ENCODE measurements at places on chromosomes 6 and 20.

DNA sequence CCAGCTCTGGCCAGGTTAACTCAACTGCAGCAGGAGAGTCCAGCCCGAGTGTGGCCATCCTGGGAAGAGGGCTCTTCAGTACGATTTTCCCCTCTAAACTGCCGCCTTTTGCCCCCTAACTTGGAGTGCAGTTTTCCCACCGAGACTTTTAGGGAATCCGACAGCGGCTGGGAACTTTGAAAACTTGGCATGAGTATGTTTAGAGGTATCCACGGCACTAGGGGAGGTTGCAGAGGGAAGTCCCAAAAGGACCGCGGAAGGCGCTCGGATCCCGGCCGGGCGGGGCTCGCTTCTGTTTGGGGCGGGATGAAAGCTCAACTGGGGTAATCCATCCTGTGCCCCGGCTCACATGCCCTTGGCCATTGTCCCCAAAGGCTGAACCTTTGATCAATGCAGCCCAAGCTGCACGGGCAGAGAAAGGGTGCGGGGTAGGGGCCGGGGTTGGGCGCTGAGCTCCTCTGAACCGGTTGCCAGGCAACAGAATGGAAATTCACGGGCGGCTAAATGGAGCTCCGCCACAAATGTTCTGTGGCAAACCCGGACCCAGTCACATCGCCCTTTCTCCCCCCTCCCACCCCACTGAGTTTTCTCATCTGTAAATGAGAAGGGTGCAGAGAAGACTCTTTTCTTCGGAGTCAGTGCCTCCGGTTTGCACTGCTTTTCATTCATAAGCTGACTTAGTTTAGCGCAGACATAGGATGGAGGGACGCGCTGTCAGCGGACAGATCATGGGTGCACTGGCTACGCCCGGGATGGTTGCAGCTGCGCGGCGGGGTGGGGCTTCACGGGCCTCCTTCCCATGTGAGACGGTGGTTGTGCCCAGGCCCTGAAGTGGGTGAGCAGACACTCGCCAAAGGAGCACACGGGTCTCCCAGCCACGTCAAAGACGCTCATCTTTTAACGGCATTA lies 2.3 kb downstream of the BMP6 start:
- no peak for DNase-seq

DNA sequence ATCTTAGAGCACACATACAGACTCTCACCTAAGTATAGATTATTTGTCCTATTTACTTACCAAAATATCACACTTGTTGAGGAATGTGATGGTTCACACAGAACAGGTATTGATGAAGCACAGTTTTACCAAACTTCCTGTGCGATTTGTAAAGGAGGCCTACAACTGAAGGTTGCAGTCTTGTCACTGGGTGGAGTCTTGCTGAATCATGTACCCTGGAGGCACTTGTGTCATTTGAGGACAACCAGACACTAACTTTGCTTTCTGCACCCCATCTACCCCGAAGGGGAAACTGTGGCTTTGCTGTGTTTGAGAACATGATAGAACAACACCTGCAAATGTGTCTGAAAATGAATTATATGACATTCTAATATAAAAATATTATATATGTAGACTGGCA lies 32.4 kb upstream of the HINT3 start:
- no peak for DNase-seq

DNA sequence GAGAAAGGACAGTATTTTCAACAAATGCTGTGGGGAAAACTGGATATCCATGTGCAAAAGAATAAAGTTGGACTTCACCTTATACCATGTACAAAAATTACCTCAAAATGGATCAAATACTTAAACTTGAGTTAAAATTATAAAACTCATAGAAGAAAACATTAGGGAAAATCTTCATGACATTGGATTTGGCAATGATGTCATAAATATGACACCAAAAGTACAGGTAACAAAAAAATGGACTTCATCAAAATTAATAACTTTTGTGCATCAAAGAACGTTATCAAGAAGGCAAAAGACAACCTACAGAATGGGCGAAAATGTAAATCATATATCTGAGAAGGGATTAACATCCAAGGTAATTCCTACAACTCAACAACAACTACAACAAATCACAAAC lies 355.3 kb upstream of the SOX4 start:
- no peak for DNase-seq

DNA sequence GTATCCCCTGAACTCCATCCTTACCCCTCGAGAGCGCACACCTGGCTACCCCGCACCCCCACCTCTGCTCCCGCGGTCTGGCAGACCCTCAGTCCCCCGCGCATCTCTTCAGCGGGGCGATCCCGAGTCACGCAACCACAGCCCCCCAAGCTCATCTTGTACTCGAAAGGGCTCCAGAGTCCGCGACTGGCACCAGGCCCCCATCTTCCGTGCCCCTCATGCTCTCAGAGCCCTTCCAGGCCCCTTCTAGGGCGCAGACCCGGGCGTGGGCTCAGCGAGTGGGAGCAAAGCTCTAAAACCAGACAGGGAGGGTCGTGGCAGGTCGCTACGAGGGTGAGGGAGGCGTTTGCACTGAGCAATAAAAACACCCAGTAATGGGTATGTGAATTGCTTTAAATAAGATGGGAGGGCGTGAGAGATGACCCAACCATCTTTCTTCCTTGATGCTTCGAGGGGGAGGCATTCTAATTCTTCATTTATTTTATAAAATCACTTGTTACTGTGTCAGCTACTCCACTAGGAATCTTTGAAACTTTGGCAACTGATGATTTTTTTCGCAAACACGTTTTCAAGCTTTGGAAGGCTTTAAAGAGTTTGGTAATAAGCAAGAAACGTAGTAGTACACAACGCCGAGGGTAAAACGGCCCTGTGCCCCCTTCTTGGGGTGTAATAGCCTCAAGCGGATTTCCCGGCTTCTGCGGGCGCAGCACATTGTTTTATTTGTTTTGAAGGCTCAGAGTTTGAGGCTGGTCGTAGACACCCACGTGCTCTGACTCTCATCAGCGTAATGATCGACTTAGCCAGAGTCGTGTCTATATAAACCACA lies 42.6 kb upstream of the SUPT3H start:
- DNase-seq: peak; percentile 53

GRCh38 chr20:63864545-63864977 lies 509 bp upstream of the TPD52L2 start:
- DNase-seq: no peak

- no peak for DNase-seq
Observed at GRCh38 chr6:168518348-168518745, 77.4 kb downstream of the SMOC2 start.

DNA sequence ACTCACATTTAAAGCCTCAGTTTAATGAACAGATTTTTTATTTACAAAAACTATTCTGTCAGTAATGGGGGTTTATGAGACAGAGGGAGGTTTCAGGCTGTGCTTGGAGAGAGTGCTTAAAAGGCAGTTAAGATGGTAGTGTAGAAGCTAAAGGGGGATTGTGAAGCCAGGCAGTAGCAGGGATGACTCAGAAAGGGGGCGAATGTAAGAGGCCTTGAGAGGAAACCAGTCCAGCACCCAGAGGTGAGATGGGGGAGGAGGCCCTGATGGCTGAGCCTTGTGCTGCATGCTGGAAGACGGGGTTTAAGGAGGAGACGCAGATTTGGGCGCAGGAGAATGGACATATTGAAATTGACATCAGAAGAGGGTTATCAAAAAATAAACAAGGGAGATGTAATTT lies 6.6 kb upstream of the SERPINB9 start:
- DNase-seq: peak; percentile 7

DNA sequence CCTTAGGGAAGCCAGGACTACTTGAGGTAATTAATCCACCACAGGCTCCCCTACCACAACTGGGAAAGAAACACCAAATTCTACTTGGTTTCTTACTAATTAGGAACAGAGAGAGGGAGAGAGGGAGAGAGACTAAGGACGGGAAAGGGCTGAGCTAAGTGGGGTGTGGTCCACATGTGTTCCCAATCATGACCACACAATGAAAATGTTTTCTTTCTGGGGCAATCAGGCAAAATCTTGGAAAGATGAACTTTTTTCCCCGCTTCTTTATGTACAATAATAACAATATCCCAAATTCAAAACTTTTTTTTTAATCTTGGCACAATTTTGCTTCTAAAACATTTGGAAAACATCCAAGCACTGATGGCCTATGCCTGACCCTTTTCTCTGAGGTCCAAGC lies 734.4 kb downstream of the MAFB start:
- no peak for DNase-seq

DNA sequence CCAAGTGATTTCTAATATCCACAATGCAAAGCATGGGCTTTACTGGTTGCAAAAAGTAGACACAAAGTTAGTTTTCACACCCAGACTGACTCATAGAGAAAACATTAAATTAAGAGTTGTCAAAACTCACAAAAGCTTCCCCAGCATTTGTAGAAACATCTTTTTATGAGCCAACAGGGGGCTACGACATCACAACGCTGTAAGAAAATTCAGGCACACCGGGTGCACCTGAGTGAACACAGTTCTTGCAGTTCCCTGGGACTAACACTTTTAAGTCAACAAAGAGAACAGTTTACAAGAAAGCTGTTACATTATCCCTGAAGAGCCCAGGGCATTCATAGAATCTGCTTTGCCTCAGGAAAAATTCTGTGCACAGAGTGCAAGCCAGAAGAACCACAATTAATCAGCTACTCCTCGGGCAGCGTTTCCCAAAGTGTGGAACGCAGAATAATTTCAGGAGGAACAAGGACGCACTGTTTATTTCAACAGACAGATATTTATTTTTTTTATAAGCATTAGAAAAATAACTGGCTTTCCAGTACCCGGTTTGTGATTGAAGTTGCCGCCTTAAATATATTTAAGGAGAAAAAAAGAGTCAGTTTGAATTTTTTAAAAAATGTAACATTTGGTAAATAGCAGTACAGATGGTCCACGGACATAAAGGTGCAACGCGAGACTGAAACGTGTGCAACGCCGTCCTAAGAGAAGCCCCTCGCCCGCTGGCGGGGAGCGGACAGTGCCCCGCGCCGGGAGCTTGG lies 1.2 kb downstream of the NCOA5 start:
- no peak for DNase-seq

- DNase-seq: no peak
Observed at GRCh38 chr20:1918491-1919165, 23.4 kb downstream of the SIRPA start.

DNA sequence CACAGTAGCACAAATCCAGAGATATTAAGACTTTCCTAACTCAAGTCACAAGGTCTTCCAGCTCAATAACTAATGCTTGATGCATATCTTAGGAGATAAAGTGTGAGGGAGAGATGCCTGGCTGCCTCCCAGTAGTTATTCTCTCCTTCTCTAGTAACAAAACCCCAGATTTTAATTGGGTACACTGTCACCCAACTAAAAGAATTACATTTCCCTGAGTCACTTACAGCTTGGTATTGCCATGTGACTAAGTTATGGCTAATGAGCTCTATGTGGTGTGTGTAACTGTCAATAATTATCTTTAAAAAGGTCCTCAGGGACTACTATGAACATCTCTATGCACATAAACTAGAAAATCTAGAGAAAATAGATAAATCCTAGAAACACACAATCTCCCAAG lies 32.0 kb downstream of the KIF6 start:
- no peak for DNase-seq

GRCh38 chr6:53080813-53081212 lies 15.6 kb downstream of the FBXO9 start:
- no peak for DNase-seq

- DNase-seq: no peak
Observed at GRCh38 chr6:148472171-148473105, 129.8 kb downstream of the SASH1 start.
